Spinal cord (tissue), 10 donors: ENCODE measurements at places on chromosomes 5 and 9.

- DNase-seq = peak; percentile 48
Measured at GRCh38 chr5:146339715-146340259, 1.1 kb downstream of the POU4F3 start.

DNA sequence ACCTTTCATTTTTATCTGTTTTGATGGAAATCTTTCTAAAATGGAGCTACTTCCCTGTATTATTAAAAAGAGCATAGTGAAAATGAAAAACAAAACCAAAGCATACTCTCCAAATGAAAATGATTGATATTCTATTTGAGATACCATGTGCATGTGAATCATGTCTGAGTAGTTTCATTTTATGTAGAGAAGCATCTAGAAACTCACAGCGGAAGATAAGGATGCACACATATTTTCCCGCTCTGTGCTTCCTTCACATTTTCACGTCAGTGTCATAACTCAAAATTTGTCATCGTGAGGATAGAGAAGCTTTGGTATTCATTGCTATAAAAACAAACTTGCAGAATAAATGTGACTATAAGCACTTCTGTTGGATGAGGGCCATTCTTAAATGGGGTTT is 34.0 kb upstream of the CLINT1 start:
- no peak for DNase-seq

DNA sequence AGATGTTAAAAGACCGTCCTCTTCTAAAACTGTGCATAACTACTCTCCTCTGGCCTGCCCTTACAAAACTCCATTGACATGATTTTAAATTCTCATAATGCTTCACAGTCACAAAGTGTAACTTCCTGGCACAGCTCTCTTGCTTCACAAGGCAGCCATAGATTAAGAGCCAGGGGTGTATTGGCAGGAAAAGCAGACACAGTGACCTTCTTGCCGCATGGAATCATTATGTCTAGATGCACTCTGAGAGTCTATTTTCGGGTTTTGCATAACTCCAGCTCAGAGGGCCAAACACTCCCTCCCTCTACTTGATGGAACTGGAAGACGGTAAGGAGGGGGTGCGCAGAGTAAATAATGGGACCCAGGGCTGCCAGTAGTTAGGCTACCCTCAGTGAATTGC is 110.1 kb downstream of the MARCHF3 start:
- DNase-seq = peak; percentile 70

DNA sequence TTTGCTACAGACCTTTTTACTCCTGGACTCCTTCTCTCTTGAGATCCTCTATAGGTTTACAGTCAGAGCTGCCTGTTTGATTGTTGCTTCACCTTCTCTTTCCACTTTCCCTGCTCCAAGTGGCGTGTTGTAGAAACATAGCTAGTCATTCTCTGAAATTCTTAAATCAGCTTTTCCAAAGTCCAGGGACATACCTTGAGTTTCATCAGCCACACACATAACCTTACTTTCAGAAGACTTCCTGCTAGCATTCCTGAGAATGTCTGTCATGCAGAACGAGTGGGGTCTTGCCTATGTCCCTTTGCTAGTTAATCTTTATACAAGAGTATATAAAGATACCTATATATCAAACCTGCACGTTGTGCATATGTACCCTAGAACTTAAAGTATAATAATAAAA is 230.3 kb upstream of the ZNF462 start:
- DNase-seq = no peak

- DNase-seq = no peak
Measured at GRCh38 chr5:144209361-144209760, 38.7 kb downstream of the KCTD16 start.

DNA sequence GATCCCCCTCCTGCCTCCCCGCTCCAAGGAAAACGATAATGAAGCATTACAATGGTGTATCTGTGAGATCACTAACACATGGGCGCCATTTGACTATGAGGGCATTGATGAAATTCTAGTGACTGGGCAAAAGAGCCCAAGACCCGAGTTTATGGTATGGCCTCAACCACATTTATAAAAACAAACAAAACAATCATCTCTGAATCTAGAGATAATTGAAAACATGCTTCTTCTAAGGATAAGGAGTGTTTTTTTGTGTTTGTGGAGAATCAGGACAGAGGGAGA is 100.9 kb upstream of the SEMA6A start:
- no peak for DNase-seq

- no peak for DNase-seq
Measured at GRCh38 chr9:35994959-35995358, 37.0 kb upstream of the OR2S2 start.

GRCh38 chr9:127855522-127855921 is 1.1 kb upstream of the ENG start:
- no peak for DNase-seq

- no peak for DNase-seq
Measured at GRCh38 chr9:14306672-14307660, 7.0 kb downstream of the NFIB start.

GRCh38 chr5:43769571-43770355 is 166.8 kb downstream of the NNT start:
- DNase-seq = no peak

GRCh38 chr9:23341346-23341745 is 484.7 kb downstream of the ELAVL2 start:
- DNase-seq = no peak

- no peak for DNase-seq
Measured at GRCh38 chr5:854217-854616, 3.4 kb upstream of the ZDHHC11 start.

- no peak for DNase-seq
Measured at GRCh38 chr5:177084175-177084574, 2.5 kb upstream of the FGFR4 start.

GRCh38 chr5:125410537-125411070 is 664.2 kb upstream of the ZNF608 start:
- DNase-seq = no peak

DNA sequence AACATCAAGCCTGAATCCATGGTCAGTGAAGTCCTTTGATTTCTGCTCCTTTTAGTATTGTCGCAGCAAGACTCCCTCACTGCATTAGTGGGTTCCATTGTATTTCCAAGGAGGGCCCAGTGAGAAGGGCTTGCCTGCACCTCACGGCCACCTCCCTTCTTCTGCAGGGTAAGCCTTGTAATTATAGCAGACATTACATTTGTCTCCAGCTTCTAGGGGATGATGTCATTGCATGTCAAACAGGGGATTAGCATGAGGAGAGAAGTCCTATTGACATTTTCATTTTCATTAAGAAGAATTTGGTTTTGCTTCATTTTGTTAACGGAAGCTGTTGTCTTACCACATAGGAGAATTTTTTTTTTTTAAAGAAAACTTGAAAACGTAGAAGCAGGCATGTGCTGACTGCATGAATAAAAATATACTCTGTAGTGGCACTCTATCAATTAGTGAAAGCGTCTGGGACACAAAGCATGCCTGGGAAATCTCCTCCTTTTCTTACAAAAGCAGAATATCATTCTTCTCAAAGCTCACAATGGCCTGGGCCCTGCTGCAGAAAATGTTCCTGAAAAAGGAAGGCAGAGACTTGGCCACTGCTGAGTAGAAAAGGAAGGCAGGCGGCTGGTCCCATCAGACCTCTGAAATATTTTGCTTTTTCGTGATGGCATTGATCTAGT is 27.1 kb downstream of the MAP1B start:
- DNase-seq = peak; percentile 47

DNA sequence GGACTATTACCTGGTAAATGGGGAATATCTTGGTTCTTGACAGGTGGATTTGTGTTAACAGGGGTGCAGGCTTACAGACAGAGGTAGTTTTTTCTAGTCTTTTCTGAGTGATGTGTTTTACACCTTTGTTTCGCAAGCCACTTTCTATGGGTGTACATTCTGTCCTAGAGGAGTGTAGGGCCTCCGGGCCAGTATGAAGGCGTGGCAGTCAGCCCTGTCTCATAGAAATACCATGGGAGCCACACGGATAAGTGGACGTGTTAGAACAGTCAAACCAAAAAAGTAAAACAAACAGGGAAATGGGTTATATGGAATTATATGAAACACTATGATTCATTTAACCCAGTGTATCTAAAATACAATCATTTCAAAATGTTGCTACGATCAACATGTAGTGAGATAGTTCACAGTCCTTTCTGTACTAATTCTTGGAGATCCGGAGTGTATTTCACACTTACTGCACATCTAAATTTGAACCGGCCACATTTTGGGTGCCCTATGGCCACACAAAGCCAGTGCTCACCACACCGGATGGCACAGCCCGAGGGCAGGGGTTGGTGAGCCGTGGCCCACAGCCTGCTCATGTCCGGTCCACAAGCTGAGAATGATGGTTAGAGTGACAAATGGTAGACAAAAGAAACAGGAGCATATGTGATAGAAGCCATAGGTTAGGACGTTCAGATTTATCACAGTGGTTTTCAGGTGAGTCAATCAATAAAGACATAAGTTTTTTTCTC is 80.1 kb upstream of the IRX4 start:
- DNase-seq = no peak

GRCh38 chr5:167479779-167480178 is 811.7 kb upstream of the WWC1 start:
- no peak for DNase-seq

DNA sequence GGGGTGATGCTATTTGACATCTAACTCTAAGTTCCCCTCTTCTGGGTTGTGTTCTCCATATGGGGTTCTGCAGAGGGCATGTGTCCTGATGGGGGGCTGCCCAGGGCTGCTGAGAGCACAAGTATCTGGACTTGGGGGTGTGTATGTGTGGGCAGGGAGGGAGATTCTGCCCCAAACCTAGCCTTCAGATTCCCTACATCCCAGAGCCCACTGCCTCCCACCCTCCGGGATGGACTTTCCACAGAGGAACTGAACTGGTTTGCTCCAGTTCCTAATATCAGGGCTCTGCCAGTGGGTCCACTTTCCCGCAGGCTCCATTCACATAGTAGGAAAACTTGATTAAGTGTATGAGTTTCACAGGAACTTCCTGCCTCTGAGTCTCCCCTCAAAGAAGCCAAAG is 16.4 kb upstream of the TIFAB start:
- DNase-seq = no peak

GRCh38 chr5:87877023-87877422 is 391.6 kb downstream of the TMEM161B start:
- DNase-seq = no peak

GRCh38 chr5:94310833-94311232 is 307.6 kb downstream of the KIAA0825 start:
- DNase-seq = no peak

DNA sequence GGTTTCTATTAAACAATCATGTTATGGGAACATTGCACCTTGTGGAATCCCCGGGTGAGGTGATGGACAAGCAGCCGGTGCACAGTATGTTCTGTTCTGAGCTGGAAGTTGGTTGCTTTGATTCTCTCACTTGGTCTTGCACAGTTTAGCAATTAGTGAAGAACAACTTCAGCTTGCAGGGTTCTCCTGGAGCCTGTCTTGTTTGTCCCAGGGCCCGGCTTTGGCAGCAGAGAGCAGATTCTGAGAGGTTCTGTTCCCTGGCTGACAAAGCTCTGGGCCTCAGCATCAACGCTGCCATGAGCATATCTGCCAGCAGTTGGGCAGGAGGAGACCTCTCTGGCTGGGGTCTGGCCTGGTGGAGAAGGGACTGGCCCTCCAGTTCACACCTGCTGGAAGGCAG is 16.9 kb downstream of the GADD45G start:
- DNase-seq = no peak

DNA sequence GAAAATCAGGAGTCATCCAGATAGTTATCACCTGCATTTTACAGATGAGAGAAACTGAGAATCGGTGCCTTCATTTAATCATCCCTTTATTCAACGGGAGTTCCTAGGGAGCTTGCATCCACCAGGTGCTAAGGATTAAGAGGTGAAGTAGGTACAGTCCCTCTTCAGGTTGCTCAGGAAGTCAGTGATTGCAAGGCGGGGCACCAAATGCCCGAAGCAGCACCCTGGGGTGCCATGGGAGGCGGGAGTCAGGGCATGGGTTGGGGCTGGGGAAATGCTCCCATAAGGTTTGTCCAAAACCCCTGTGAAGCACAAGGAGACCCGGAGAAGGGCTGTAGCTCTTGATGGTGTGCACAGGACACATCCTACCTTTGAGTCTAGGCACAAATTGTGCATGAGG is 98.8 kb upstream of the KLF4 start:
- DNase-seq = no peak

DNA sequence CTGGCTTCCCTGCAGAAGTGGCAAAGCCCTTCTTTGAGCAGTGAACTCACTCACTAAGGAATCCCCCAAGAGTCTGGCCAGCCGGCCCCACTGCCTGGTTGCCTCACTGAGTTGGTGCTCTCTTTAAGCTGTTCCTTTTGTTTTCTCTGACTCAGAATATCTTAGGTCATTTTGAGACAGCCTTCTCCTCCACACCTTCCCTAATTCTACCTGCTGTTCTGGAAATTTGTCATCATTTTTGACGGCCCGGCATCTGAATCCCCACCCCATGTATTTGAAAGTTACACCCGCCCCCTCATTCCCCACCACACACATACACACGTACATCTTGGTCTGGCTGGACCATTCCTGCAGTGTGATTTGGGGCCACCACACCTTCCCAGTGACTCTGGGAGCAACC is 41.8 kb downstream of the FGF1 start:
- no peak for DNase-seq

- DNase-seq = no peak
Measured at GRCh38 chr9:93996863-93997262, 41.7 kb upstream of the BARX1 start.
